ENCODE measurements at places on chromosomes 5 and 9.

DNA sequence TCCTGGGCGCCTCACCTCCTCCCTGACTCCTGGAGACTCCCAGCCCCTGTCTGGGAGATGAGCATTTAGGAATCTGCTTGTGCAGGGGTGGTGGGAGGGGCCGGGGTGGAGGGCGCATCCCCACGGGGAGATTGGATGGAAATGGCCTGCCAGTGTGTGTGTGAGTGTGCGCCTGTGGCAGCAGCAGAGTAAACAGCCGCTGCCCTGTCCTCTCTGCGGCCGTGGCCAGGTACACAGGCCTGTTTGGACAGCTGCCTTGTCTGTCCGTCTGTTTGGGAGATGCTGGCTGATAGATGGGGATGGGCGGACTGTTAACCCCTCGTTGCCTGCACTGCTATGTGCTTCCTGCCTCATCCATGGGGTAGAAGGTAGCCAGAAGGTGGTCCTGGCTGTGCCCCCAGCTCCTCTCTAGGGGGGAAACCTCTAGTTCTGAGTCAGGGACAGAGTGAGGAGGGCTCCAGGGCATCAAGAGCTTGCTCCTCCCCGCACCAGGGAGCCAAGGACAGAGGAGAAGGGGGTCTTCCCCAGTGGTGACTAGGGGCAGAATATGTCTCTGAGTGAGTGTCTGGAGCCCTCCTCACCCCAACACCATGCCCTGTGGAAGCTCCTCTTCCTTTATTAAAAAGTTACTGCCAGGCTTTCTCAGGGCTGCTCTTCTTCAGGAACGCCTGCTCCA is 60.1 kb downstream of the LMX1B start:
- DNase-seq, result peak; percentile 67

GRCh38 chr9:124480621-124480981 is 26.6 kb downstream of the NR5A1 start:
- peak; percentile 25 for DNase-seq

DNA sequence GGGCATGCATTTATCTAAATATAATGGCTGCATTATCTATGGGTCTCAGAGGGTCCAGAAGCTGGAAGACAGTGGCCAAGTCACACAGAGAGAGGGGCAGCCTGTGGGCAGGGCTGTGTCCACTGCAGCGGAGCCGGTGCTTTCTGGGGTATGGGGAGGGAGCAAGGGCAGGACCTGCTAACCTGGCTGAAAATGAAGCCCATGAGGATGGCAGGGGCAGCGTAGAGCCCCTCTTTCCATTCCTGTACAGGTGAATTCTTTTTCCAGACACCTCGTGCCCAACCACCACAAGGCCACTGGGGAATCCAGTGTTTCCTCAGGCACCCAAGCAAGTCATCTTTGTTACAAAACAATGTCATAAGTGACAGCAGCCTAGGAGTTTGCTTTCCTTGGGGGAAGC is 305.9 kb upstream of the IRX4 start:
- DNase-seq, result no peak

- DNase-seq, result peak; percentile 93
Observed at GRCh38 chr5:73204332-73204731, 31.3 kb downstream of the TMEM174 start.

- no peak for DNase-seq
Observed at GRCh38 chr5:95086927-95087815, 197.7 kb downstream of the MCTP1 start.

- no peak for DNase-seq
Observed at GRCh38 chr5:141430332-141431113, at the start of gene PCDHGA12. PCDHGA12 (plus strand) TSS chr5:141430507; CDS start chr5:141430760, 253 bp downstream.

DNA sequence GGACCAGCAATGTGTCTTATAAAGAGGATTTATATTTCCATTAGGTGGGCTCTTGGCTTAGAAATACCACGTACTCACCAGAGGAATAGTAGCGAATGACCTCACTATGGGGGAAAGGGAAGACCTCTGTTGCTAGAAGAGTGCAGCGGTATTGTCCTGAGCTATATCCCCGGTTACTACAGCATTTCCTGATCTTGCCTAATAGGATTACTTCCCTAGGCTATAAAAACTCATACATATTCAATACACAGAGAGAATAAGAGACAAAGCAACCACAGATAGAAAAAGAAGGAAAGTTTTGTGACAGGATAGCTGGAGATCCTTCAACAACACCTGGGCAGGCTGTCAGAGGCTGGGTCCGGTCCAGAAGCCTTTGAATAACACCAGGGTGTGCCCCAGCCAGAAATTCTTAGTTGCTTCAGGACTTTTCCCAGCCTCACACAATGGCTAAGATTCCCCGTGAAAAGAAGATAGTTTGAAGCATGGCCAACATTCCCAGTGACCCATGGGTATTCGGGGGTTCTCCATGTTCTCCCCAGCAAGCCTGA is 85.4 kb downstream of the TRIM36 start:
- DNase-seq, result no peak

DNA sequence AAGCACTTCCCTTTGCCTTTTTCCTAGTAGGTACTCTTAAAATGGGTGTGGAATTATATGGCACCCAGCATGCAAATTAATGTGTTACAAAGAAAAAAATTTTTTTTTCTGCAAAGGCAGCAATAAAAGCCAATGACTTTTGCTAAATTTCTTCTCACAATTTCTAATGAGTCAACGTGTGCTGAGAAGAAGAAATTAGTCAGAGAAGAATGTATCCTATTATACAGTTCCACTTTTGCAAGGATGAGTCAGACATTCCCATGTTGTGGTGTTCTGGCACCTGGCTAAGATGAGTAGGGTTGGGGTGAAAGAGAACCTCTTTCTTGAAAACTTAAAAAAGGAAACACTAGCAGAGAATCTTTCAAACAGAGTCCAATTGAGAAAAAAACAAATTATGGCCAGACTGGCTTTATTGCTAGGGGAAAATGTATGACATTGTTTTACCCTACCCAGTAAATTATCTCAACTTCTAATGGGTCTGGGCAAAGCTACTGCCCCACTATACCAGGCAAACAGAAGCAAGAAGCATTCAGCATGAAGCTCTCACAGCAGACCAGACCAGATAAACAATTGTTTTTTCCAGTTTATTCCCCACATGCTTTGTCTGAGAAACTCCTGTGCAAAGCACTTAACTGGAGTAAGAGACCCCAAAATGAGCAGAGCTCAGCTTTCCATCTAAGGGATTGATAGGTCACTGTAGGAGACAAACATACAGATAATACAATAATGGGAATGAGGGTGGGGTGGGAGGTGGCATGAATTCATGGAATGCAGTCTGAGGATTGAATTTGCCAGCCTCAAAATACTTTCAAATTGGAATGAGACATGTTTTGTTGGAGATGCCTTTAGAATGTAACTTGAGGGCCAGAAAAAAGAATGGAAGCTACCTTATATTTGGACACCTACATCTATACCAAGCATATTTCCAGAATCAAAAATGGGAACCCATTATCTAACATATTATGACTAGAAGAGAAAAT is 220.8 kb upstream of the RFX3 start:
- no peak for DNase-seq

DNA sequence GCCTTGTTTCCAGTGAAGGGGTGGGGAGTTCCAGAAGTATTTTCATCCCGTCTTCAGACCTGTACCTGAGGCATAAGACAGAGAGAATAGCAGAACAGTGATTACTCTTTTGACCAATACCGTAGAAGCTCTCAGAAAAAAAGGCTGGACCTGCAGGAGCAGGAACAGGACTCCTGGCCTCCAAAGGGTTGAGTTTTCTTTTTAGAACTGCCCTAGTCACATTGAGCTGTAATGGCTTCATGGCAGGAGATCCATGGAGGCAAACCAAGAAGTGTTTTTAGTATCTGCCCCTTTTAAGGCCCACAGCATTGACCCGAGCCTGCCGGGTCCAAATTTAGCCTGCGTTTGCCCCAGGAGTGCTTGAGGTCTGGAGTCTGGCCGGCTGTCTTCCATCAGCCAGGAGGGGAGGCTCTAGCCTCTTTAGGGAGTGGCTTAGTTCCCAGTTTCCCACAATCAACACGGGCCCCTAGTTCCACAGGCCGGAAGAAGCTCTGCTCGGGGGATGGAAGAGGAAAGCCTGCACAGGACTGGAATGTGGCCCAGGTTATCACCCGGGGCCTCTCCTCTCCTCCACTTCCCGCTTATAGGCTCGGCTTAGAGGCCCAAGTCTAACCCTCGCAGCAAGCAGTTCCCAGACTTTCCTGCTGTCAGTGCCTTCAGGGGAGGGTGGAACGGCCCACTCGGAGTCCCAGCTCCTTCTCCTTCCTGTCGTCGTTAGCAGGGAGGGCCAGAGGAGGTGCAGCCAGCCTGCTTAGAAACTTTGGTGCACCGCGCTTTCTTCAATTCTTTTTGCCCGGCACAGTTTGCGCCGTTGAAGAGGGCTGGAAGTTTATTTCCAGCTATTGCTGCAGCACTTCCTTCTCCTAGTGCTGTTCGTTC is 80.7 kb downstream of the C9orf152 start:
- no peak for DNase-seq

DNA sequence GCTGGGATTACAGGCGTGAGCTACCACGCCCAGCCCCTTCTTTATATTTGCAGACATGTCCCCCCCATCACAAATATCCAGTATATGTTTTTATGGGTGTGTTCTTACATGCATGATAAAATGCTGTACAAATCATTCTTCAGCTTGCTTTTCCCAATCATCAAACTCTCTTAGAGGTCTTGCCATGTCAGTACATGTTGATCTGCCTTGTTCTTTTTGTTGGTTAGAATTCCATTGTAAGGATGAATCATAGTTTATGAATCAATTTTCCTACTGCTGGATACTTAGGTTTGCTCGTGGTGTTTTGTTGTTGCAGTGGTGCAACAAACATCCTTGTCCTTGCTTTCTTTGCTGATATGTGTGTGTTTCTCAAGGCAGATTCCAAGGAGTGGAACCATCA is 79.9 kb upstream of the NEURL1B start:
- no peak for DNase-seq

- no peak for DNase-seq
Observed at GRCh38 chr9:81906671-81907070, 21.6 kb upstream of the SPATA31D4 start.

DNA sequence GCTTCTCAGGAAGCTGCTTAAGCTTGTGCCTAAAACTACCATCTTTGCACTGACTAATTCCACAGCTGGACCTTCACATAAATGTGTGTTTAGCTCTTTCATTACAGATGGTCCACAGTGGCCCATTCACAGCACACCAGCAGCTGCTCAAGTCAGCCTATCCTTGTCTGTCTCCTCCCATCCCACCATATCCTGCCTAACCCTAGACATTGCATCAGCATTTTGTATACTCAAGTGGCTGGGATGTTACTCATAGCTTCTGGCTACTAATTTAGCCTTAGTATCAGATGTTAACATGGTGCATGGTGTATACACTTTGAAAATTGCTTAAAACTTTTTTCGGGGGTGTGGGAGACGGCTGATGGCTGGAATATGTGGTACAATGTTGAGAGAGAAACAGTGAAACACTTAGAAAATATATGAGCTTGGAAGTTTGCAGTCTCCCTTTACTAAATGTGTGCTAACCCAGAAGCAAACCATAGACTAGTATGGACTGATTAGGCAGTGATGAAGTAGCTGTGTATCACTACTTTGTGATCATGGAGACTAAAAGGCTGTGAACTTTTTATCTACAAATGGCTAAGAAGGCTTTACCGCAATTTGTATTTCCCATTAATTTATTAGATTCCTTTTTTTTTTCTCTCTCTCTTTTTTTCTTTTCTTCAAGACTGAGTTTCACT is 83.1 kb downstream of the JMY start:
- peak; percentile 5 for DNase-seq

- no peak for DNase-seq
Observed at GRCh38 chr5:155021842-155022241, 8.3 kb downstream of the KIF4B start.

- DNase-seq, result no peak
Observed at GRCh38 chr9:13674926-13675637, 395.6 kb upstream of the MPDZ start.

GRCh38 chr9:70030156-70030555 is 13.5 kb upstream of the MAMDC2 start:
- DNase-seq, result no peak

DNA sequence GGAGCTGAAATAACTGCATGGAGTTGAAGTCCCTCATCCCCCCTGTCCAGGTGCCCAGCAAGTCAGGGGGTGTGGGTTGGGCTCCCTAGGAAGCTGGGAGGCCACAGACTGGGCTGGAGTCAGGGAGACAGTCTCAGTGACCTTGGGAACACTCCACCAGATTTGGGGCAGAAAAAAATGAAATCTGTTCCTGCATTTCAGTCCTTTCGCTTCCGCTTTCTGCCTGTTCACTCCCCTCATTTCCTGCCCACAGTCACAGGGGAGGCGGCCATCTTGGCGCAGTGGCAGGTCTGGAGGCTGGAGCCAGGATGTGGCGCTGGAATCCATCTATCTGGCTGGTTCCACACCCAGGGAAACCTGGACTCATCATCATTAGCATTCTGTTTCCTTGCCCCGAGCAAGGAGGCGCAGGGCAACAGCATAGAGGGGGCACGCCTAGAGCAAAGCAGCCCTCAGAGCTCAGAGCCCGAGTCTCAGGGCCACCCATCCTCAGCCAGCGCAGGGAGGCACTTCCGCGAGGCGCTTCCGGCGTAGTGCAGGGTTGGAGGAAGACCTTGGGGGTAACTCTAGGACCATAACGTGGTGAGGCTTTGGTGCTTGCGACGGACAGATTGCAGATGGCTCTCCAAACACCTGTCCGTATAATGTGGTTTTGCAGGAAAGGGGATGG is 86.2 kb upstream of the HSPA9 start:
- no peak for DNase-seq

DNA sequence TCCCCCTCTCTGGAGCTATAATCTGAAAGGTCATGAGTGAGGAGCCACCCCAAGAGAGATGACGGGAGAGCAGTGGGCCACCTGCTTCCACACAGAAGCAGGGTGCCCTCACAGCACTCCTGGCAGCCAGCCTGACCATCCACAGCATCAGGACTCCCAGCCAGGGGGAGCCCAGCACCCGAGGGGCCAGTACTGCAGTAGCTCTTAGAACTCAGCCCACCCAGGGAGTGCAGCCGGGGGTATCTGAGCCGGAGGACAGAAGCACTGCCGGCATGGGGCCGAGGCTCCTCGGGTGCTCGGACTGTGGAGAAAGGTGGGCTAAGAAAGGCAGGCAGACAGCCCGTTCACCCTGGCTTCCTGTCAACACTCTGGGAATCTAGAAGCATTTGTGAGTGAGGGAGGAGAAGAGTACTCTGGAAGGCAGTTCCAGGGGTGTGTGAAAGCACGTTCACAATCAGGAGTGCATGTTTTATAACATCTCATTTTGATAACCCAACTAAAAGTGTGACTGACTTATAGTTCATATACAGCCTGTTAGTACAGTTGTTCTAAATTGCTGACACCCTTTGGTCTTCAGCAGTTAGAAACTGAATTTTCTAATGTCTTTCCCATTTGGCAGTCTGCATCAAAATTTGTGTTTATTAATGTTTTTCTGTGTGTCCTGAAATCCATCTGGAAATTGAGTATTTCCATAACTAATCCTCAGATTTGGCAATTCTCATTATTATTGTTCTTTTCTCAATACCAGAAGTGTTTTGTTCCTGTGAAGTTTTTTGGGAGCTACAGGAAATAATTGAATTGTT is 25.9 kb upstream of the ASPN start:
- no peak for DNase-seq
